ENCODE measurements at places on chromosomes 1 and 21.
A peak's percentile ranks its signal among the peaks of the same experiment; 100 is the strongest.

- no peak for DNase-seq
These were observed 443.4 kb upstream of the PRMT6 start for GRCh38 chr1:106613068-106613467.

- DNase-seq, result no peak
These were observed 77.2 kb upstream of the CDC42BPA start for GRCh38 chr1:227395426-227396028.

GRCh38 chr21:35649186-35649585 lies 411.1 kb downstream of the SETD4 start:
- no peak for DNase-seq

GRCh38 chr1:88801575-88802208 lies 89.7 kb downstream of the GTF2B start:
- DNase-seq, result no peak

DNA sequence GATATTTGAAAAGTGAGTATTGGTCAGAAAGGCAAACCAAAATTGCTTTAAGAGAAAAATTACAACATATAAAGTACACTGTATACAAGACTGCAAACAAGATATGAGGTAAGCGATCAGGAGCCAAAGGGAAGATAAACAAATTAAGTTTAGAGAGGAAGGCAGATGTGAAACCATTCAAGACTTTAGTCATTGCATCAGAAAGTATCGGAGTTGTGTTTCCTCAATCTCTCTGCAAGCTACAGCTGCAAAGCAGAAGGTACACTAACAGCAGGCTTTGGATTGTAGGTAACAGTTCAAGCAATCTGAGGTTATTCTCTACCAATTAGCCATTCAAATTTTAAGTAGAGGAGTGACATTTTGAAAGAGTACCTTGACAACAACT lies 21.3 kb upstream of the TLCD4 start:
- DNase-seq, result no peak

DNA sequence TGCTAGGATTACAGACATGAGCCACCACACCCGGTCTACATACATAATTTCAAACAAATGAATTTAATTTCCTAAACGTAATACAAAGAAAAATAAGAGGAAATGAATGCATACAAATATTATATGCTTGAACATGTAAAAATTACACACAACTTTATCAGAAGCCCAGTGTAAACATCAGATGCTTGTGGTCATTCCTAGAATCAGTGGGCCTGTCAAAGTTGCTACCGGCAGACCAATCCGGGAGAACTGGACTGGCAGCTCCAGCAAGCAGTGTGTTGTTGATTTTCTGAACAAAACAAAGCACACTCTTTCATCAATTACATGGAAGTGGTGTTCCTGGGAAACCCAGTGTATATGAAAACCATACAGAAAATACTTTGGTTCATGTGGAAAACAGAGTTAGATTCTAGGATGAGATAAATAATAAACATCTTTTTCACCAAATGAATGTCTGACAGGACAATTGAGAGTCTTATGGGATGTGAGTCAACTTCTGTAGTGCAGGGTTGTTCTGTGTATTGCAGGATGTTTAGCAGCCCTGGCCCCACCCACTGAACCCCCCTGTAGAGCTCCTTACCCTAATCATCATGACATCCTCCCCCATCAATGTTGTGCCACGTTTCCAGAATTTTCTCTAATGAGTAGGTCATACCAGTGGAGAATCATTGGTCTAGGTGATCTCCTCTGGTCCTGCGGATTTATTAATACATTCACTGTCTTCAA lies 33.8 kb downstream of the MFSD2A start:
- DNase-seq, result no peak

DNA sequence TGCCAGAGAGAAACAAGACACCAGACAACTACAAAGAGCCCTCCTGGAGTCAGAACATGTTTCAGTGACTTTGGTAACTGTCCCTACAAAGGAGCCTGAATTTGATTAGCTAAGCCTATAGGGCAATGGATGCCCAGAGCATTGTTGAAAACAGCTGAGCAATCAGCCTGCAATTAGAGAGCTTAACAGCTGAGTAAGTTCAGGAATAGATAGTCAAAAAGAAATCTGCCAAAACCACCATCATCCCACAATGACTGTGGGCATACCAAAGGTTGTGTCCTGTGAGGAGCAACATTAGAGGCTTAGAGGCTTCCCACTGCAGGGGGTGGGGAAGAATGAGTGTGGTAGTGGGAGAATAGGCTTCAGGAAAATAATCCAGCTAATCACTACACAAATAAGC lies 32.1 kb downstream of the SH3BP5L start:
- no peak for DNase-seq

DNA sequence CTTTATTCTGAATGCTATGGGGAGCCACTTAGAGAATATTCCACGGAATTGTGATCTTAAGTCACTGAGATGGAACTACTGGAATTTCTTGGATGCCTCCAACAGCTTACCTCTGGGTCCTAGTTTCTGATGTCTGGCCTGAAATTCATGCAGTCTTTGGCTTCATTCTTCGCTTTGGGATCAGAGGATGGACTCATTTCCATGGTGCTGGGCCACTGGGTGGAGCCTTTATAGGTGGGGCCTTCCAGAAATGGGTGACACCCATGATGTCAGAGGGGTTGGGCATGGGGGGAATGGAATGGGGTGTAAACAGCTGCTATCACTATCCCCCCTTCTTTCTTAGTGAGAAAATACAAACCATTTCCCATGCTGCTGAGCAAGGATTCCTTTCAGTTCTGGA lies 73.7 kb upstream of the FGGY start:
- DNase-seq, result no peak

GRCh38 chr1:164519426-164519825 lies 39.6 kb upstream of the PBX1 start:
- DNase-seq, result no peak

DNA sequence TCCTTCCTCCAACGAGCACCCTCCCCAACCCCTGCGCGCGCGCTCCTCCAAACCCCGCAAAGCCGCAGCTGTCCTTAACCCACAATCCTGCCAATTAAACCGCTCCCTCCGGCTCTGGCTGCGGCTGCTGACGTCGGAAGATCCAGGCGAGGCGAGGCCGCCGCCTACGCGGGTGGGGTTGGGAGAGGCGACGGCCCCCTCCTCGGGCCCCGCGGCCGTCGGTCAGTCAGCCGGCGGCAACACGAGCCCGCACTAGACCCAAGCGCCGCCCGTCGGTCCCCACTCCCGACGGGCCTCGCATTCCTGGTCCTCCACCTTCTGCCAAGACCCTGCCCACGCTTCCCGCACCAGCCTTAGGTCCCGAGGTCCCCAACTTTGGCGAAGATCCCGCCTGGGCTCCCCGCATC lies 75.4 kb downstream of the VWA5B1 start:
- DNase-seq, result no peak

GRCh38 chr1:226479474-226479873 lies 69.1 kb upstream of the STUM start:
- no peak for DNase-seq

DNA sequence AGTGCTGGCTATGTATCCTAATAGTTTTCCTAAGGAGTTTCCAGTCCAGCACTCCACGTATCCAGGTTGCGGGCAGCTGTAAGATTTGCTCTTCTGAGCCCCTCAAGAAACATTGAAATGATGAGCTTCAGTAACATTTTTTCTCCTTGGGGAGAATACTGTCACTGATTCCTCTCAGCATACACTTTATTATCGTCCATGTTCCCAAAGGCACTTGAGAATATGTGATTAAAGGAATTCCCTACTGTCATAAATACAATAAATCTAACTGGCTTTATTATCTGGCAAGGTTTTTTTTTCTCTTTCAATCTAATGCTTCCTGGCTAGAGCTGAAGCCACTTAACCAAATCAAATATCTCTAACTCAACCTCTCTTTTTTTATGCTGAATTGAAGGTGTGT lies 359.2 kb upstream of the PKN2 start:
- DNase-seq, result no peak

GRCh38 chr1:68485431-68486022 lies 11.4 kb downstream of the DEPDC1 start:
- no peak for DNase-seq

DNA sequence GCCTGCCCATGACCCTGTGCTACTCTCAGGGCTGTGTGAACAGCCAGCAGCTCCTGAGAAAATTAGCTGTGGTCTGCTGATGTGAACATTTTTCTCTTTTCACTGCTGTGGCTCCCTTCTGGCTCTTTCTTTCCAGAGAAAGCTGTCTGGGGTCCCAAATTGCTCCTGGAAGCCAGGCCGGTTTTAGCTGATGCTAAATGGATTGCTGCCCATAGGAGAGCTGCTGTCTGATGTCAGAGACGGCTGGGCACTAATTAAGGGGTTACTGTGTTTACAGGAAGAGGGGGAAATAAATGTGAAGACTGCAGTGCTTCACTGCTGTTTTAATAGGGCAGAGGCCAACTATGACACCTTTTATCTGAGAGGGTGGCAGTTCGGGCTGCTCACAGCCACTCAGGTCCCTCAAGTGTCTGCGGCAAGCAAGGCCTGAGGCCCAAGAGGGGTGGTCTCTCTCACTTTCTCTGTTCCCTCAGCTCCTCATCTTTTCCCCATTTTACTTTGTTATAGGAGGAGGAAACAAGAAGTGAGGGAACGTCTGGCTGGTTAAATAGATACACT lies 106.0 kb upstream of the GNG12 start:
- no peak for DNase-seq

DNA sequence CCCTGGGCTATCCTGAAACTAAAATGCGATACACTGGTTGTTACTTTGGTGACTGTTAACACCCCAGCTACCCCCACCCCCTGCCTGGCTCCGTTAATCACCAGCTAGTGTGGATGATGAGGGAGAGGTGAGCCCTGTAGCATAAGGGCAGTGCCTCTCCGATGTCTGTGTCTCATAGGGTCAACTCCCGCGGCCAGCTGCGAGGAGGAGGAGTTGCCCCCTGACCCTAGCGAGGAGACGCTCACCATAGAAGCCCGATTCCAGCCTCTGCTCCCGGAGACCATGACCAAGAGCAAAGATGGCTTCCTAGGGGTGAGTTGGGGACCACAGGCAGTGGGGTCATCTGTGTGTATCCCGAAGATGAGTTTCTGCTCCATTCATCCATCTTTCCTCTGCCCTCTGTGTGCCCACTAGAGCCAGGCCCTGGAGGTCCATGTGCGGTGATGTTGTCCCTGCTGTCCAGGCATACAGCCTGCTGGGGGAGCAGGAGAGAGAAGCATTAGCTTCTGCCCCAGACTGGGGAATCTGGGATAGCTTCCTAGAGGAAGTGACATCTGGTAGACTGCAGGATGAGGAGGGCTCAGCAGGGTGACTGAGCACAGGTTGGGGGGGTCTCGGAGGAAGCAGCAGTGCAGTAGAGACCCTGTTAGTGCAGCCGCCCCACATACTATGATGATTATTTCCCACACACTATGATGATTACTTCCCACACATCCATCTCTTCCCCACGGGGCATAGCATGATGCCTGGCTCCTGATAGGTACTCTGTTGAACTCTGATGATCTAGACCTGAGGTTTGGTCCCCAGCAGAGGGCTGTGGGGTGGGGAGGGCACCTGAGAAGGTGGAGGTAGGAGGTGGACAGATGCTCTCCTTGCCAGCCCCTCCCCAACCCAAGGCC lies 5.2 kb downstream of the SELENON start:
- no peak for DNase-seq

DNA sequence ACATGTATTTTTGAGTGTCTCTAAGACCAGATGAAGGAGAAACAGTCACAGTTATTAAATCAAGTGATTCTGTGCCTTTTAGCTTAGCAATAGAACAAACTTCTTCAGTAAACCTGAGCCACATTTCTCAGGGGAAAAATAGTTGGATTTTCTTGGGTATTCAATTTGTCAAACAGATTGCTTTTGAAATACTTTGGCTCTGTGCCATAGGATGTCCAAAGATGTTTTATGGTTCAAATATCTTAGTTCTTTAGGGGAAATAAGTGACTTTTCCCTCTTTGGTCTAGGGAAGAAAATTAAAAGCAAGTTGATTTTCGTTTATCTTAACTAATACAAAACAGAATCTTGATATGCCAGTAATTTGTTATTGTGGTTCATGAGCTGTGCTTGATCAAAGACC lies 125.9 kb downstream of the ATP5PO start:
- DNase-seq, result no peak

DNA sequence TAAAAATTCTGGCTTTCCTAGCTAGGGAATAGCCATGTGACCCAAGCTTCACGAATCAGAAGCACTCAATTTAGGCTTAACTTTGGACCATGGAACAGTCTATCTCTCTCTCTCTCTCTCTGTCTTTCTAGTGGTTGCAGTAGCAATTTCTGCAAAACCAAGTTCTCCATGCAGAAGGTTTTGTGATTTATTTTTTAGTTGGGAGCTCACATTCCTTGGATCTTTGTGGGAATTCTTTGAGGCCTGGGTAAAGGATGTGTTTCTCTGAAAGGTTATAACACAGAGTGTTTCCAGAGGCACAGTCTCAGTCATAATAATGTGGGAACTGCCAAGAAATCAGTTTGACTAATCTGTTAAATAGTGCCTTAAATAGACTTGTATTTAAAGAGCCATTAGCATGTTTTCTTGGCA lies 112.3 kb upstream of the COL11A1 start:
- no peak for DNase-seq

GRCh38 chr1:3069491-3070308 lies 697 bp downstream of the PRDM16 start:
- DNase-seq, result peak; percentile 87

- no peak for DNase-seq
These were observed 80.4 kb downstream of the MAN1A2 start for GRCh38 chr1:117447661-117448060.

DNA sequence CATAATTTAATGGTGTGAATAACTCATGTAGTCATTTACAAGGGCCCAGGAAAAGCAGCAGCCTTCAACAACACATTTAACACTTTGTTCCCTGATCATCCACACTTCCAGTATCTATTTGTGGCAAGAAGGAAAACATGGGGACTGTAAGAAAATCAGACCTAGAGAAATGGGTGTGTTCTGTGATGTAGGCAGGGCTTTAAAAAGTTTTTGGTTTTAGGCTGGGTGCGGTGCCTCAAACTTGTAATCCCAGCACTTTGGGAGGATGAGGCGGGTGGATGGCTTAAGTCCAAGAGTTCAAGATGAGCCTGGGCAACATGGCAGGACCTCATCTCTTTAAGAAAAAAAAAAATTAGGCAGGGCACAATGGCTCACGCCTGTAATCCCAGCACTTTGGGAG lies 14.2 kb upstream of the WDR47 start:
- no peak for DNase-seq

DNA sequence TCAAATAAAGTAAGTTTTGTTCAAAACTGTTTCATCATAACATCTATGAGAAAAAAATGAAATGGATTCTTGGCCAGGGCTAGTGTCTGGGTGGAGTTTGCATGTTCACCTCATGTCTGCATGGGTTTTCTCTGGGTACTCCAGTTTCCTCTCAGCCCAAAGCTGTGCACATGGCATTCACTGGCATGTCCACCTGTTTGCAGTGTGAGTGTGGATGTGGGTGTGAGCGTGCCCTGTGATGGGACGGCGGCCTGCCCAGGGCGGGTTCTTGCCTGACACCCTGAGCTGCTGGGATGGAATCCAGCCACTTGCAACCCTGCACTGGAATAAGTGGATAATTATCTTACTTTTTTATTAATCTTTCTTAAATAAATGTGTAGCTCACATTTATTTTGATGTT lies 185.5 kb downstream of the RYR2 start:
- DNase-seq, result no peak

- peak; percentile 70 for DNase-seq
These were observed 13.3 kb downstream of the TRIM11 start for GRCh38 chr1:228393268-228393701.

Measured in chondrocyte (in vitro differentiated cells).